ENCODE measurements at places on chromosomes 16 and 17.

DNA sequence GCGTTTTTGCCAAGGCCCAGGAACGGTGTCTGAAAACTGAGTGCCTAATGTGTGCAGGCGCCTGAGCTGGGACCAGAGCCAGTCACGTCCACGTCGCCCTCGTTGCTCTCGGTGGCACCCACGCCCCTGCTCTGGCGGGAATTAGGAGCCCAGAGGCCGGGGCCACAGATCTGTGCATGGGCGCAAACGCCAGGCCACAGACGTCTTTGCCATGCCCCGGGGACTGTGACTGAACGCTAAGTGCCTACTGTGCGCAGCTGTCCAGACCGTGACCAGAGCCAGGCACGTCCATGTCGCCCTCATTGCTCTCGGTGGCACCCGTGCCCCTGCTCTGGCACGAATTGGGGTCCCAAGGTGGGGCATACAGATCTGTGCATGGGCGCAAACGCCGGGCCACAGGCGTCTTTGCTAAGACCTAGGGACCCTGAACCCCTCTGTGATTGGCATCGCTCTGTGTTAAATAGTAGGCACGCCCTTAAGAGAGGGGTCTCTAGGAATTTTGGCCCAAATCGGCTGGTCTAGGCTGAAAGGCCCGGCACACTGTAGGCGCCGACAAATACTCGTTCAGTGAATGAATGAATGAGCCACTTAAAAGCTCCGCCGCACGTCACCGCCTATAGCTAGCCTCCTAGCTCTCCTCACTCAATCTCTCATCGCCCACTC is 827 bp upstream of the UBALD1 start:
- no peak for DNase-seq

DNA sequence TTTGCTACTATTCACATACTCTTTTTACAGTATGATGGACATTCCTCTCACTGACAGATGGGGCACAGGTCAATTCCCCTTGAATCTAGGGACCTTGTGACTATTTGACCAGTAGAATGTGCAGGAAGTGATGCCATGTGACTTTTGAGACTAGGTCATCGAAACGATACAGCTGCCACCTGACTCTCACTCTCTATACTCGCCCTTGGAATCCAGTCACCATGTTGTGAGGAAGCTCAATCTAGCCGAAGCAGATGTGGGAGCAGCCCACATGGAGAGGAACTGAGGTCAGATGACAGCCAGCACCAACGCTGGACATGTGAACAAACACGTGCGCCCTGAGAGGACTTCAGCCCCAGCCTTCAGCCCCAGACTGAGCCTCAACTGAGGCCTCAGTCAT is 148.2 kb upstream of the CDC42EP4 start:
- DNase-seq = no peak

GRCh38 chr16:13997526-13997925 is 73.6 kb upstream of the MRTFB start:
- no peak for DNase-seq

DNA sequence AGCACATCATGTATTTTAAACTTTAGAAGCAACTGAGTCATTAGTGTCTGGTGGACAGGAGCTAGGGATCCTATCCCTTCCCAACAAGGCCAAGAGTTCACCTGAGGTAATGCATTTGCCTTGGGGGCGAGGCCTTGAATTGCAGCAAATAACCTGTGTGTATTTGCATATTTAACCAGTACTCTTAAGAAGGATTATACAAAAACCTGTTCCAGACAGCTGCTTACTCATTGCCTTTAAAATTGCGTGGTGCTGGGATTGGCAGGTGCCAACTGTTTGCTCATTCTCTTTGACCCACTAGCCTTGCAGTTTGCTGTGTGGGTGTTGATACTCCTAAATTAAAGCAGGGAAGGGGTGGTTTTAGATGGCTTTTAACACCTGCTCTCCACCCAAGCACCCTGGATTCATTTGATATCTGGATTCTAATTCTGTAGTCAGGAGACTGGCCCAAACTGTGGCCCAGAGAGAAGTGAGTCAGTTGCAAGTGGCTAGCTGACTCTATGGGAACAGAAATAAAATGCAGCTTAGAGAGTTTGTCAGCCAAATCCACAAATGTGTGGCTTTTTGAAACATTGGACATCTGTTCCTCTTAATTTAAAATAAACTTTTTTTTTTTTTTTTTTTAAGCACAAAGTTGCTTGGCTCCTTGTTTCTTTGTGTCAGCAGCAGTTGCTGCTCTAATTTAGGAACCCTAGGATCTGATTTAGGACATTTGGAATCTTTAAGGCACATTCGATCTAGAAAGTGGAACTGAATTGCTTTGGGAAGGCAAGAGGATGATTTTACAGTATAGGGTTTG is 46.9 kb downstream of the TUBD1 start:
- no peak for DNase-seq

DNA sequence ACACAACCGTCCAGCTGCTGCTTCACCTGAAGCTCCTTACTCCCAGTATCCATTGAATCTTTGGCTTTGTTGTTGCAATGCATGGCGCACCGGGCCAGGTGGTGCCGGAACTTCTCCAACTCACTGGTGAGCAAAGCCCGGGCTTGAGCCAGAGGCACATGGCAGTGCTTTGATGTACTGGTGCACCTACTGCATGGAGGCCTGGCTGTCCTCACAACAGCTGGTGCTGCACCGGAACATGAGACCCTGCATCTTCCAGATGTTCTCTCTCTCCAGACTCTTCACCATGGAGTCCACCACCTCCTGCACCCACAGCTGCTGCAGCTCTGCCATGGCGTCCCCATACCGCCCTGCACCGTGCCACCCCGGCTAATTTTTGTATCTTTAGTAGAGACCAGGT is 10.2 kb downstream of the TACO1 start:
- DNase-seq = no peak

GRCh38 chr16:76748461-76749348 is 442.3 kb upstream of the MON1B start:
- DNase-seq = no peak

DNA sequence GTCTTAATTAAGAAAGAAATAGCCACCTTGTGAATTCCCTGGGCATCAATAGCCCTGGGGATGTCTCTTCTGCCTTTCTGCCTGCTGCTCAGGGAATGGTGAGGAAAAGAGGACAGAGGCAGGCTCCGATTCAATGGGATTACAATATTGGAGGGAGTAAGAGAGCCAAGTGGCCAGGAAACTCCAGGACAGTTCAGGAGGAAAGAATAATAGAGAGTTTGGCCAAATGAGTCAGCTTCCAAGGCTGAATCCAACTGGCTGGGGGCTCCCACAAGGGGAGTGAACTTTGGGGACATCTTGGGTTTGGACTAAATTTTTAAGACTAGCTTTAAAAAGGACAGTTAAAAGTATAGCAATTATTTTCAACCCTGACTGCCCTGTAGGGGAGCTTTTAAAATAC is 235.8 kb upstream of the ASIC2 start:
- no peak for DNase-seq

- DNase-seq = no peak
Observed at GRCh38 chr17:69473841-69474831, 59.6 kb downstream of the MAP2K6 start.

GRCh38 chr17:39601758-39602532 is 5.8 kb downstream of the NEUROD2 start:
- no peak for DNase-seq
